Natural killer cell (primary cell): ENCODE measurements at places on chromosomes 11 and 22. TPM values are rescaled to one million over a fixed set of nuclear protein-coding genes. Genes with fewer than 3 reads are reported as not detected.
A peak's percentile ranks its signal among the peaks of the same experiment; 100 is the strongest.

- H3K4me3 ChIP-seq, result peak within 1 kb of the TSS; percentile 58
- peak; percentile 75 for DNase-seq
- peaks cover 11% of the 10 kb centered on the region for H3K27me3 ChIP-seq
- H3K27ac ChIP-seq, result peak within 1 kb of the TSS; percentile 58
- peaks cover 25% of the 10 kb centered on the region for H3K4me1 ChIP-seq
Measured at GRCh38 chr11:44726283-44727113, at the start of gene TSPAN18. Gene TSPAN18 (plus strand): TSS chr11:44726962. CDS start chr11:44906417, 179,455 bp downstream.

DNA sequence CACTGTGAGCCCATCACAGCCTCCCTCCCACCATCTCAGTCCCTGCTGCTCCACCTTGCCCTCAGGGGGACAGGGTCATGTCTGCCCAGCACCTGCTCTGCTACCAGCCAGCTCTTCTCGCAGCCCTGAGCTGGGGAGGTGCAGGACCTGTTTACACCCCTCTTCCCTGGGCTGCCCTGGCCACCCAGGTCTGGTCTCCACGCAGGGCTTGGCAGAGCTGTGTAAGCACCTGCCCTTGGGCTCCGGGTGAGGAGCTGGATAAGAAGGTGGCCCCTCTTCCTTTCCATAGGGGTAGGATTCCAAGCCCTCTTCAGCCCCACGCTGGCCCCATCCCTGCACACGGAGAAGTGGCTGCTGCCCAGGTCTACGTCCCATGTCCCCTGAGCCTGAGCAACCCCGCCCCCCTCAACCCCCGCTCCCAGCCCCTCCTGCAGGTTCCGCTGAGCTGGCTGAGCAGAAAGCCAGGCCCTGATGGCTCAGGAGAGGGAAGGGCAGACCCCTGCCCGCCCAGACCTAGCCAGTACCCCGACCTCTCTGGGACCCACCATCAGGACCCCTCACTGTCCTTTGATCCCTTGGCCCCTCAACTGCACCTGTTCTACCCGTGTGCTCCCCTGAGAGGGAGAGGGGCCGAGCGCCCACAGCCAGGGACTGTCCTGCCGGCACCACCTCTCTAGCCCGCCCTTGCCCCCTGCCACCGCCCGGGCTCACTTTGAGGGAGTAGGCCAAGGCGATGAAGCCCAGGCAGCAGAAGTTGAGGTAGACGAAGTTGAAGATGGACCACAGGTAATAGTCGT is 3.2 kb downstream of the IFITM10 start:
- no peak overlapping the region for H3K4me3 ChIP-seq
- no peaks in the 10 kb centered on the region for H3K36me3 ChIP-seq
- no peak for DNase-seq
- H3K27ac ChIP-seq, result no peak overlapping the region
- peaks cover 57% of the 10 kb centered on the region for H3K4me1 ChIP-seq

POTEH gene
- total RNA-seq, result not detected

- H3K27me3 ChIP-seq, result no peaks in the 10 kb centered on the region
- H3K36me3 ChIP-seq, result no peaks in the 10 kb centered on the region
- DNase-seq, result no peak
Measured at GRCh38 chr11:75502138-75502537, 23.6 kb downstream of the GDPD5 start.

GRCh38 chr22:19621373-19622060 is 92.8 kb upstream of the SEPTIN5 start:
- H3K27me3 ChIP-seq, result no peaks in the 10 kb centered on the region
- no peaks in the 10 kb centered on the region for H3K4me1 ChIP-seq
- H3K4me3 ChIP-seq, result no peak overlapping the region
- no peaks in the 10 kb centered on the region for H3K36me3 ChIP-seq
- no peak for DNase-seq

HTR3A gene
- total RNA-seq, result not detected

DNA sequence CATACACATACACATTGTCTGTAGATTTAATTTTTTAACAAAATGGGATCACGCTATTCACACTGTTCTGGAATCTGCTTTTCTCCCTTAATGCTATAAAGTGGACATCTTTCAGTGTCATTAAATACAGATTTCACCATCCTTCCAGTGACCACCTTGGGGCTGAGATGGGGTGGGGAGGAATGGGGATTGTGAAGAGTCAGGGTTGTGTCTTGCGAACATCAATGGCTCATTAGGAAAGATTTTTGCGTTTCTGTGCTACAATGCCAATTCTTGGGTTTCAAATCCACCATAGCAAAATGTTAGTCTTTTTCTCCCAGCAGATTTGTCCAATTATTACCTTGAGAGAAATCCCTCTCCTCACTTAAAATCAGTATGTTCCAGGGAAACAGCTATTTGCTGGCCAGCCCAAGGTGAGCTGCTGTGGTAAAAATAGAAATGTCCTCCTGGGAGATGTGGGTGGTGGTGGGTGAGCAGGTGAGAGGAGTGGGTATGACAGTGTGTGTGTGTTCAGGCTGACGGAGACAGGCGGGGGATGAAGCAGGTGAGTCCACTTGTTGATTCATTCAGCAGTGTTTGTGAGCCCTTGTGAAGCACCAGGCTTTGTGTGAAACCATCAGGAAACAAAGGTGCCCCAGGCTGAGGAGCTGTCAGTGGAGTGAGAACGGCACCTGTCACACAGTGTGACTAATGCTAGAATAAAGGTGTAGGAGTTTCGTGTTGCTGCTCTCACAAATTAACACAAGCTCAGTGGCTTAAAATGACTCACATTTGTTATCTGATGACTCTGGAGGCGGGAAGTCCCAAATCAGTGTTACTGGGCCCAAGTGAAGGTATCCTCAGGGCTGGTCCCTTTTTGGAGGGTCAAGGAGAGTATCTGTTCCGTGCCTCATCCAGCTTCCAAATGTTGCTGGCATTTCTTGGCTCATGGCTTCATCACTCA is 1.7 kb upstream of the CBX6 start:
- DNase-seq, result peak; percentile 67
- no peak overlapping the region for H3K4me3 ChIP-seq
- H3K4me1 ChIP-seq, result peaks cover 42% of the 10 kb centered on the region
- no peaks in the 10 kb centered on the region for H3K27me3 ChIP-seq
- no peak overlapping the region for H3K27ac ChIP-seq

GRCh38 chr11:66568124-66568916 is at the start of gene CTSF:
Gene CTSF (minus strand): TSS chr11:66568606. CDS start chr11:66568486, 120 bp downstream.
- H3K27ac ChIP-seq, result no peak within 1 kb of the TSS
- H3K4me1 ChIP-seq, result peaks cover 13% of the 10 kb centered on the region
- DNase-seq, result peak; percentile 71
- peak within 1 kb of the TSS; percentile 28 for H3K4me3 ChIP-seq
- H3K27me3 ChIP-seq, result no peaks in the 10 kb centered on the region
- no peaks in the 10 kb centered on the region for H3K36me3 ChIP-seq

- H3K36me3 ChIP-seq, result no peaks in the 10 kb centered on the region
- no peak overlapping the region for H3K4me3 ChIP-seq
- DNase-seq, result no peak
Measured at GRCh38 chr22:31218565-31219262, 6.6 kb downstream of the LIMK2 start.

- peak; percentile 42 for DNase-seq
- no peak overlapping the region for H3K4me3 ChIP-seq
- H3K4me1 ChIP-seq, result no peaks in the 10 kb centered on the region
- H3K27ac ChIP-seq, result no peak overlapping the region
Measured at GRCh38 chr22:36644333-36644757, 59.2 kb downstream of the CACNG2 start.

EHF gene
- not detected for total RNA-seq
